ENCODE measurements at places on chromosomes 5 and 9.
A peak's percentile ranks its signal among the peaks of the same experiment; 100 is the strongest.

- no peak for DNase-seq
These were observed 6.3 kb upstream of the GZMA start for GRCh38 chr5:55096182-55096581.

DNA sequence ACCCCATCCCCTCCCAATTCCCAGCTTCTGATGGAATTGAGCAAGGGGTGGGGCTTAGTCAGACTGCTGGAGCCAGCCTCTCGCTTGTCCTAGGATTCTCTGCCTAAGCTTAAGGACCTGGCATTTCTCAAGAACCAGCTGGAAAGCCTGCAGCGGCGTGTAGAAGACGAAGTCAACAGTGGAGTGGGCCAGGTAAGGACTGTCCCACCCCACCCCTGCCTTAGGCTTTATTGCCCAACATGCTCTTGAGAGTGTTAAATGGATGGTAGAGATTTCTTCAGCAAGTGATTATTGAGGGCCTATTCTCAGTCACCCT is 1.1 kb downstream of the SLC35A4 start:
- no peak for DNase-seq

GRCh38 chr5:76715736-76716455 is at the start of gene F2R:
Gene F2R, plus strand, starts transcription at chr5:76716126. Its CDS starts 182 bp downstream, at chr5:76716308.
- peak; percentile 79 for DNase-seq

DNA sequence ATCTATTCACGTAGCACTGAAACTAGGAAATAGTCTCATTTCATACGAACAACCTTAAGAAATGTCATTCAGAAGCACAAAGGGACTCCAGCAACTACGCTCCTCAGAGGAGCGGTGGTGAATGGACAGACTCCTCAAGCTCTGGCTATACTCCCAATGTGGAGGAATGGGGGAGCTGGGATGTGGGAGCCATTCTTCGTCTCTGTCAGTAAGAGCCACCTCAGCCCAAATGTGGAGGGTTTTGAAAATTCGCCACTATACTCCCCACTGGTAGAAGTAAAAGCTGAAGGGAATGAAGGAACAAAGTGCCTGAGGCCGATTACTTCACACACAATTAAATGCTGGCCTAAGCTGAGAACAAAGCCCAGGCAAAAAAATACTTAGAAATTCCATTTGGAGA is 96.3 kb downstream of the ADAMTS12 start:
- DNase-seq = peak; percentile 54

- no peak for DNase-seq
These were observed 8.9 kb downstream of the ZBTB34 start for GRCh38 chr9:126869368-126869767.

DNA sequence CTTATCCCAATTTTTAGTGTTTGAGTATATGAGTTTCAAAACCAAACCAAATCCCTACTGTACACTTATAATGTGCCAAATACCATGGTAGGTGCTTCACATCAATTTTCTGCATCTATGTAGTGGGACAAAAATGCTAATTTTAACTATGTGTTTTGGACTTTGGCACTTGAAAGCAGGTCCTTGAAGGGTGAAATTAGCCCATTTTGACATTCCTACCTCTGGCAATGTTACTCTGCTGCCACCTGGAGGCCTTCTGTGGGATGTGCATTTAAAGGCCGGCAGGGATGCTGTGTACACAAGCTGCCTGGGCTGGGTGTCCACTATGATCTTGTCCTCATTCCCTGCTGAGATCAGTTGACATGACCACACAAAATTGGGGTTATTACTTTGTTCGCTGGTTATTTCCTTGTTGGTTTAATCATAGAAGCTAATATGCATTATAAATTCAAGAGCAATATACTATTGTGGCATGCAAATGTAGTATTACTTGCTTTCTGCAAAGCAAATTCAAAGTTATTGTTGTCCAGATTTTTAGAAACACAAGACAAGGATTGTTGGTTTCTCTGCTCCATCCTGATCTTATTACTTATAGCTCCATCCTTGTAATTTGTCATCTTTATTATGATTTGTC is 166.8 kb downstream of the ARHGEF28 start:
- peak; percentile 75 for DNase-seq

DNA sequence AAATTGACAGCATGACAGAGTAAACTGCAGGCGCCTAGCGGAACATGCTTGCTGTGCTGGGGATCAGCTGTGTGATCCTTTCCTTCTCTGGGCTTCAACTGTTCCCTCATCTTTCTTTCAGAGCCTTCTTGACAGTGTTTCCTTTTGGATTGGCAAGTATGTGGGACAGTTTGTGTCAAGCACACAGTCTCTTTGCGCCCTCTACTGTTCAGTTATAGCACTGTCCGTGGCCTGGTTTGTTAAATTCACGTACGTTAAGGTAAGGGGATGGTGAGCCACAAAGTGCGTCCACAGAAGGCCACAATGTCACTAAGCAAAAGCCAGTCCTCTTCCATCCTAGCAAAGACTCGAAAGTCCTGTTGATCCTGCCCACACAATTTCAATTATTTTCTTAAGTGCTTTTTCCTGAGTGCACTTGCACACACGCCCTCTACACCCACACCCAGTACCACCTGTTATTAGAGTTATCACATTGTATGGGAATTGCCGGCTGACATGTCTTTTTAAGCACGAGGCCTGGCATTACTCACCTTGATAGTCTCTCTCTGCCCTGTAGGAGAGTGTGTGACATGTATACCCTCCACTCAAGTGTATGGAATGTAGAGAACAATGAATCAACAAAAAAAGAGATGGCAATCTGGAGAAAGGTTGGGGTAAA is 22.5 kb upstream of the PTPN3 start:
- DNase-seq = peak; percentile 84

GRCh38 chr5:66118304-66118703 is 25.8 kb upstream of the SREK1 start:
- DNase-seq = no peak

DNA sequence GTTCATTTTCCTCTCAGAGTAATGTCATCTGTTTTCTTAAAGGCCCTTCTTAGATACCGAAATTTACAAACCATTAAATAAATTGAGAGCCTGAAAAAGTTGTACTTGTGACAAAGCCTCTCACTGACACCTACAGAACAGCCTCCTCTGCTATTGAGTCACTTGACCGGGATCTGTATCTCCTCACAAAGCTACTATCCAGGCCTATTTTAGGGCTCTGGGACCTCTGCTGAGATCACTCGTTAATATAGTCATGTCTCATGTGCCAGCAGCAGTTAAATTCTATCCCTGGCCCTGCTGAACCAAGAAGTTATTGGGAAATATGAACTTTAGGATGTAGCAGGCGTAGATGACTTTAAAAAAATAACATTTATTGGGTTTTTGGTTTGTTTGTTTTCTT is 31.1 kb downstream of the FBXO38 start:
- peak; percentile 7 for DNase-seq

DNA sequence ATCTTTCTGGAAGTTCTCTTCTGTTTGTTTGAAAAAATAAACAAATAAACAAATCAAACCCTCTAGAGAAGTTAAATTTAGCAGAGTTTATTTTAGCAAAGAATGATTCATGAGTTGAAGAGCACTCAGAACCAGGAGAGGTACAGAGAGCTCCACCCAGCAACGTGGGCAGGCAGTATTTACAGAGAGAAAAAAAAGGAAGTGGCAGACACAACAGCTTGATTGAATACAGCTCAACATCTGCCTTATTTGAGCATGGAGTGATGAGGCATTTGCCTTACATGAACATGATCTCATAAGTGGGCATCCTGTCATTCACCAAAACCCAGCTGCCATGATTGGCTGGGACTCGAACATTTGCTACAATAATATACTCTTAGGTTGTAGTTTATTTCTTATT is 381.6 kb upstream of the ADAMTS16 start:
- DNase-seq = peak; percentile 8

DNA sequence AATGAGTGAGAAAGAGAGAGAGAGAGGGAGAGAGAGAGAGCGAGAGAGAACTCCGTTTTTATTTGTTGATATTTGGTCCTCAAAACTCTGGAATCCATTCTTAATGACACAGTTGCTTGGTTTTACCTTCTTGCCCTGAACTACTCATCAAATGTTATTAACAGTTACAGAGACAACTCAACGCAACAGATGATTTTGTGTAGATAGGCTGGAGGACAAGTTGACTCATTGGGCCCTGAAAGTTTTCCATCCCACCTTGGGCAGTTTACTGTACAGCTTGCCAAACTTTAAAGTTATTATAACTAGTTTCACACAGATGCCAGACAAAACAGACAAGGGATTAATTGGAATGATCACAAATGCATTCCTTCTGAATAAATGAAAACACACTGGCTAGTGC is 339.9 kb downstream of the ARL15 start:
- peak; percentile 52 for DNase-seq

- DNase-seq = no peak
These were observed 104.2 kb downstream of the RAPGEF6 start for GRCh38 chr5:131530706-131531331.

GRCh38 chr9:108196332-108197007 is 659.3 kb downstream of the ACTL7B start:
- DNase-seq = no peak

- no peak for DNase-seq
These were observed 207.0 kb downstream of the DMAC1 start for GRCh38 chr9:7592321-7593316.

DNA sequence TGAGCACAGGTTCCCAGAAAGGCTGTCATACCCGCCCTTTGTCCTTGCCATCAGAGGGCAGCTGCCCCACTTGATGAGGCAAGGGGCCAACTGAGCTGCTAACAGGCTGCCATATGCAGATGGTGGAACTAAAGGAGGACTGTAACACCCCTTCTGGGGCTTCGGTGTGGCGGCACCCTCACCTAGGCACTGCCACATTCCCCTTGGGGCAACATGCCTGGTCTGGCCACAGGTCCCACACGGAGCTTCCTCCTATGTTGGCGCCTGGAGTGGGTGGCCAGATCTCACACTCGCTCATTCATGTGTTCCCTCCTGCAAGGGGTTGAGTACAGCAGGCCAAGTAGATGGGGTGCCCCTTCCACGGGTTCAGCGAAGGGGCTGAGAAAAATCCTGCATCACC is 777.4 kb upstream of the CHD1 start:
- DNase-seq = no peak

DNA sequence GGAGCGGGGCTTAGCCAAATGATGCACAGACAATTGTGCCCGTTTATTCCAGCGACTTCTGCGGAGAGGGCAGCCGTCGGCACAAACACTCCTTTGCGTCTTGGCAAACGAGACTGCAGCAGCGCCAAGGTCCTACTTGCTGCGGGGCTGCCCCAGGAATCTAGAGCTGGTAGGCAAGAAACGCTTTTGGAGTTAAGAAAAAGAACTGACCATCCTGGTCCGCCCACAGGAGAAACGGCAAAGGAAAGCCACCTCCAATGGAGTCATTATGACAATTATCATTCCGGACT is 2.3 kb downstream of the RXFP3 start:
- DNase-seq = no peak

GRCh38 chr5:151224372-151224771 is 480 bp upstream of the CCDC69 start:
- DNase-seq = no peak

DNA sequence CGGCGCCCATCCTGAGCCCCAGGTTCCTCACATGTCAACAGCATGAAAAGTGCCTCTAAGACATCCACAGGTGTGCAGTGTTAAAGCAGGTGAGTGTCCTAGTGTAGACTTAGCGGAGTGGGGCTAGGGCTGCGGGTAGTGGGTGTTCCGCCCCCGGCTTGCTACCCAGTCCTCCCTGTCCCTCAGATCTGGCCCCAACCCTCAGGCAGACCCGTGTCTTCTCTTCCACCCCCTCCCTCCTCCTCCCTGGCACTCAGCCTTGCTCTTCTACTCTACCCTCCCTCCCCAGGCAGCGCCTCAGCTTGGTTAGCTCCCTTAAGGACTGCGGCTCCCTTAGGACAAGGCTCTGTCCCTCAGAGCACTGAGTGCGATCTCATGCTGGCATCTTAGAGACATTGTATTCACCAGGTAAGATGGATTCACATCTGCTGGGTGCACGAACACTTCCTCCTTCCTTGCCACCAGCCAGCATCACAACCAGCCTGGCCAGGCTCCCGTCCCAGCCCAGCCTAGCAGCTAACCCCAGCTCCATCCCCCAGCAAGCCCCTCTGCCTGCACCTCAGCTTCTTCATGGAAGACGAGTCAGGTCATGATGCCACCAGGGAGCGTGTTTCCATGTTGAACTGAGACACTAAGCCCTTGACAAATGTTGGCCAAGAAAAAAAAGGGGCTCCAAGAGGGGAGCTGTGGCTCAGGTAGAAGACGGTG is 46.8 kb downstream of the NSUN2 start:
- no peak for DNase-seq

GRCh38 chr5:43415935-43416802 is 4.0 kb upstream of the CCL28 start:
- DNase-seq = no peak

GRCh38 chr5:56506211-56506965 is 273.3 kb upstream of the ANKRD55 start:
- no peak for DNase-seq

- no peak for DNase-seq
These were observed 7.2 kb downstream of the NDUFS6 start for GRCh38 chr5:1808439-1808838.

- no peak for DNase-seq
These were observed 587.0 kb upstream of the COX7C start for GRCh38 chr5:86030753-86031152.
